ENCODE measurements at places on chromosomes 6 and 20.
A peak's percentile ranks its signal among the peaks of the same experiment; 100 is the strongest.

DNA sequence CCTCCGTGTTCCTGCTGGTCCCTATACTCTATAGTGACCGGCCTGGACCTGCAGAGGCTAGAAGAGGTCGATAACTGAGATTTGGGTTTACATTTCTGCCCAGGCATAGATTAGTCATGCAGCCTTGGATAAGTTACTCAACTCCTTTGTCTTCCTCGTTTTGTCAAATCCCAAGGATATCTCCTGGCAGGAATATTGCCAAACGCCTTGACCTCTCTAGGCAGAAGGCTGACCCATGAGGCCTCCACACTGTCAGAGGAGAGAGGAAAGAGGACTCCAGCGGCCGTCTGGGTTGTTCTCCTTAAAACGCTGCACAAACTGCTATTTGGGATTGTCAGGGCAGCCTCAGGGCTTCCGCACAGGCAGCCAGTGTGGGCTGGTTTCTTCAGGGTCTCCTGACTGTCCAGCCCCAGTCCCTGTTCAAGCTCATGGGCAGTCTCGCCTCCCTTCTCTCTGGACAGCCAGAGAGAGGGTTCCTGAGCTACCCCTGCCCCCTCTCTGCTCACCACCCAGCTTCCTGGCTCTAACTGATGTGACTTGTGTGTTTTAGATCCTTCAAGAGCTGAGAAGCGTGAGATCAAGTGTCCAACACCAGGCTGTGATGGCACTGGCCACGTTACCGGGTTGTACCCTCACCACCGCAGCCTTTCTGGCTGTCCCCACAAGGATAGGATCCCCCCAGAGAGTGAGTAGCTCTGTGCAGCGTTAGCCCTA is 44.7 kb upstream of the PCMTD2 start:
- no peak for DNase-seq

- DNase-seq = no peak
Measured at GRCh38 chr6:4055420-4056041, 23.4 kb downstream of the FAM217A start.

DNA sequence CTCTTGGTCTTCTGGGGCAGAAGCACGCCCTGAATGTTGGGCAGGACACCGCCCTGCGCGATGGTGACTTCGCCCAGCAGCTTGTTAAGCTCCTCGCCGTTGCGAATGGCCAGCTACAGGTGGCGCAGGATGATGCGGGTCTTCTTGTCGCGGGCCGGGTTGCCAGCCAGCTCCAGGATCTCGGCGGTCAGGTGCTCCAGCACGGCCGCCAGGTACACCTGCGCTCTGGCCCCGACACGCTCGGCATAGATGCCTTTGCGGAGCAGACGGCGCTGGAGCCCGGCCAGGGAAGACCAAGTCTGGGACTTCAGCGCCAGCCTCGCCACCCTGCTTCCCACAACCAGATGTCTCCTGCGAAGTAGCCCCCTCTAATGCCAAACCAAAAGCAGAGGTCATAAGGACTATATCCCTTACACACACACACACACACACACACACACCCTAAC is 8.0 kb upstream of the SLC17A3 start:
- peak; percentile 1 for DNase-seq

- DNase-seq = no peak
Measured at GRCh38 chr6:14079433-14079832, 38.1 kb upstream of the CD83 start.

DNA sequence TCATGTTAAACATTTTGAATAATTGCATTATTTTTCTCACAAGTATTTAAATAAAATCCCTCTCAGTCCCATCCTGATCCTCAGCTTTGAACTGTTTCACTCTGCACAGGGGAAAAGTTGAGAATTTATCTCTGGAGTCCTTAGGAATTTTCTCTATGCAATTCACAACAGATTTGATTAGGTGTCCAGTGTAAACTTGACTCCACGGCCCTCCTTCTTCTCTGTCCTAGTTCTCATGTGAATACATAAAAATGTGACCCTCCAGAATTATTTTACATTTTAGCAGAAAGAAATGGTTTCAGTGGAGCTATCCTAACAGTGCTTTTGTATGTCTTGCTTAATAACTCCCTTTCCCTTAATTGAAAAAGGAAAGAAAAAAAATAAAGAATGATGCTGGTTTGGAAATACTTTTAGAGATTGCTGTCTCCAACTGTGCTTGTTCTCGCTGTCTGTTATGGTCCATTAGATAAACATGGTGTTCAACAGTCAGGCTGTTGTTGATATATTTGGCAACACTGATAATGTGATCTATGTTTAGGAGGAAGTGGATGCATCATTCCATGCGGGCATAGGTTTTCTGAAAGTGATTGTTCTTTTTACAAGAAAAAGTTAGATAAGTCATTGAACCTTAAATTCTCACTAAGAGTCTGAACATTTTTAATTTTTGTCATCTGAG is 599.4 kb upstream of the CITED2 start:
- DNase-seq = no peak

DNA sequence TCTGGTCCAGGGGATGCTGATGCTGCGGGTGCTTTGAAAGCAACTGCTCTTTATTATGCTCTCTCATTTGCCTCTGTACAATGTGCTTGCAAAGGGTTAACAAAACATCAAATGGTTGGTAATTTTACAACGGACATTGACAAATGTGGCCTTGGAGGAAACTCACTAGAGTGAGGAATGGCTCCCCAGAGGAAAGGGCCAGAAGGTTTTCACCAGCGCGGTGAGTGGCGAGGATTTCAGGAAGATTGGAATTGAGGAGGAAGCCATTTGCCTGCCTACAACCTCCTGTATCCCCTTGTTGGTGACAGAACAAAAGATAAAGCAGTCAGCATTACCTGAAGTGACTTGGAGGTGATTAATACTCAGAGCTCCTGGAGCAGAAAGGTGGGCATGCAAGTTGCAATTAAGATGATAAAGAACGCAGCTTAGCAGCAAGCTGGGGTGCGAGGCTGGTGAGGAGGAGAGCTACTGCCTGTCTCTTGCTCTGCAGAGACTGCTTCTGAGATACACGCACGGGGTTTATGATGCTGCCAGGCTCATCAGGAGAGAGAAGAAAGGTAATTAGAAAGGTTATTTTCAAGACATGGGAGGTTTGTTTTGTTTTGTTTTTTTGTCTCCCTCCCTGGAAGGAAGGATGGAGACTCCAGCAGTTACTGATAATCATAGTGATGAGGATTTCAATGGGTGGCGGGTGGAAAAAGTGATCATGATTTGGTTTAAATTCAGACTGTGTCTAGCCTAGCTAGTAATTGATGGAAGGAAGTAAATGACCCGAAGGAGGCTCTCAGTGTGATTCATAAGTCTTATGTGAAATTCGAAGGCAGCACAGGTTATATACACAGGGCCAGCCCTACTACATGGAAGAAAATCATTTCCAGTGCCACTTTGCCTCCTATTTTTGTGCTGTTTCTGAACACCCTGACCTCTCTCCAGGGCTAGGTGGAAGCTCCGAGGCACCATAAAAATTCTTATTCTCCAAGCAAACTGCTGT is 141.6 kb upstream of the DTNBP1 start:
- no peak for DNase-seq

DNA sequence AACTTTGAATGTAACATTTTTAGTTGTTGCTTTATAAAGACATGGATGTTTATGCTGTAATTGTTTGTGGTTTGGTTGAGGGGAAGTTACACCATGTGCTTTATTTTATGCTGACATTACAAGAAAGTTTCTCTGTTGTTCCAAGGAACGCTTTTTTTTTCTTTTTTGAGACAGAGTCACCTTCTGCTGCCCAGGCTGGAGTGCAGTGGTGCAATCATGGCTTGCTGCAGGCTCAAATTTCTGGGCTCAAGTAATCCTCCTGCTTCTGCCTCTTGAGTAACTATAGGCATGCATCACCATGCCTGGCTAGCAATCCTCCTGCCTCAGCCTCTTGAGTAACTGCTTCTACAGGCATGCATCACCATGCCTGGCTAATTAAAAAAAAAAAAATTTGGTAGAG is 21.0 kb upstream of the IFNGR1 start:
- DNase-seq = no peak

DNA sequence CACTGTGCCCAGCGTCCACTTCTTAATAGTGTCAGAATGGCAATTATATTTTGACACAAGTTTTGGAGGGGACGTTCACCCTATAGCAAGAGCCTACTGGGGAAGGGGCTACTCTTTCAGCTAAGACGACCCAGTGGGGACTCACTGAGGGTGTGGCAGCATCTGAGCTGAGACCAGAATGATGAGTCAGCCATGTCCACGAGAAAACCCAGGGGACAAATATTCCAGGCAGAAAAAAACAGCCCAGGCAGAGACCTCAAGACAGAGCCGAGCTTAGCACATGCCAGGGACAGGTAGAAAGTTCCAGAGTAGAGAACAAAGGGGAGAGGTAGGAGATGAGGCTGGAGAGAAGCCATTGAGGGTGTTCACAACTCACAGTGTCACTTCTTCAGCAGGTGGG is 11.2 kb downstream of the CNBD2 start:
- no peak for DNase-seq

All from stimulated activated CD8-positive, alpha-beta memory T cell treated with anti-CD3 and anti-CD28 coated beads, Interleukin-4, amount 100 ng/mL, for 1 hour (primary cell).